ENCODE measurements at places on chromosomes 1 and 21.
A peak's percentile ranks its signal among the peaks of the same experiment; 100 is the strongest.

- peak; percentile 70 for DNase-seq
Observed at GRCh38 chr1:27527890-27528817, 38.2 kb upstream of the WASF2 start.

DNA sequence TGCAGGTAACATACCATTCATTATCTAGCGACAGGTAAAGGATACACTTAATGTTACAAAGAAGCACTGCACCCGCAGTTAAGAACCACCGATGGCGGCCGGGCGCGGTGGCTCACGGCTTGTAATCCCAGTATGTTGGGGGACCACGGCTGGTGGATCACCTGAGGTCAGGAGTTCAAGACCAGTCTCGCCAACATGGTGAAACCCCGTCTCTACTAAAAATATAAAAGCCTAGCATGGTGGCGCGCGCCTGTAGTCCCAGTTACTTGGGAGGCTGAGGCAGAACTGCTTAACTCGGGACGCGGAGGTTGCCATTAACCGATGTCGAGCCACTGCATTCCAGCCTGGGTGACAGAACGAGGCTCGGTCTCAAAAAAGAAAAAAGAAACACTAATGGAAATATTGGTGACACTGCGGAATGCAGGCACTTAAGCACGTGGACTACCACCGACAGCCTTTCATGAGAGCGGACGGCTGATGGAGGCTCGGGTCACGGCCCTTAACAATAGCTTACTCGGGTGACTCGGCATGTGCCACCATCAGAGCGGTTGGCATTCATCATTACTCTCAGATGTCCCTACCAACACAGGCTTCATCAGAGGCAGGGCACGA lies 542 bp downstream of the GAS5 start:
- no peak for DNase-seq

DNA sequence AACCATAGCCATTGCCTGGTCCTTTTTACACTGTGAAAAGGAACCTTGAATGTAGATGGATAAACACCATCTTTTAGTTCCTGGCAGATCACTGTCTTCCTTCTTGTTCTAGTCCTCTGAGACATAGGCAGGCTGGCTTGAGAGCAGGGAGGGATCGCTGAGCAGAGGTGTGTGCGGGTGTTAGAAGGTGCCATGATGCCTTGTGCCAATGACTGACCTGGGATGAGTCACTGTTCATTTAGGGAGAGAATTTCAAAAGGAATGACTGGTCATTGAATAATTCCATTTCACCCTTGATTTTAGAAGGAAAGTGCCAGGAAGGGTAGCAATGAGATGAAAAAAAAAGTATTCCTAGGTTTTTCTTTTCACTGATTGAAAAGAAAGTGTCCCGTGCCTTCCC lies 383.9 kb downstream of the KIF26B start:
- no peak for DNase-seq

GRCh38 chr1:24640288-24640687 lies 2.8 kb upstream of the SRRM1 start:
- no peak for DNase-seq

- no peak for DNase-seq
Observed at GRCh38 chr1:40339420-40340323, 22.6 kb upstream of the COL9A2 start.

DNA sequence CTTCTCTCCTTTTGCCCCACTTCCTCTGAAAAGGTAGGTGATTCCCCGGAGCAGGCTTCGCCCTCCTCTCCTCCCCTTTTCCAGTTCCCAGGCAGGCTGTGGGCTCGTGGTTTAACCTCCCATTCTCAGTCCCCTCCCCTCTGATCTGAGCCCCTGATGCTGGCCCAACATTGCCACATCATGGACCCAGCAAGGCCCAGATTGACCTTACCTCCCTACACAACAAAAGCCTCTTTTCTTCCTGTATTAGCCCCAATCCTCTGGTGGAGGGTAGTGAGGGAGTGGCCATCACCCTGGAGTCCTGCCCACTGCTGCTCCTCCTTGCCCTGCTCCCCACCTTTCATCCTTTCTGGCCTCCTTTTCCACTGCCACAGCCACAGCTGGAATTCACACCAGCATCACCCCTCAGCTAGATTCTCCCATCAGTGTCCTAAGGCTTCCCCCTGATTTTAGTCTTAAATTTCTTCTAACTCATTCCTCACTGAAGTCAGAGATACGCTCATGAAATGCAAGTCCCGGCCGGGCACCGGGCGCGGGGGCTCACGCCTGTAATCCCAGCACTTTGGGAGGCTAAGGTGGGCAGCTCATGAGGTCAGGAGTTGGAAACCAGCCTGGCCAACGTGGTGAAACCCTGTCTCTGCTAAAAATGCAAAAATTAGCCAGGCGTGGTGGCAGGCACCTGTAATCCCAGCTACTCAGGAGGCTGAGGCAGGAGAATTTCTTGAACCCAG lies 7.0 kb upstream of the ZBTB48 start:
- DNase-seq = no peak

DNA sequence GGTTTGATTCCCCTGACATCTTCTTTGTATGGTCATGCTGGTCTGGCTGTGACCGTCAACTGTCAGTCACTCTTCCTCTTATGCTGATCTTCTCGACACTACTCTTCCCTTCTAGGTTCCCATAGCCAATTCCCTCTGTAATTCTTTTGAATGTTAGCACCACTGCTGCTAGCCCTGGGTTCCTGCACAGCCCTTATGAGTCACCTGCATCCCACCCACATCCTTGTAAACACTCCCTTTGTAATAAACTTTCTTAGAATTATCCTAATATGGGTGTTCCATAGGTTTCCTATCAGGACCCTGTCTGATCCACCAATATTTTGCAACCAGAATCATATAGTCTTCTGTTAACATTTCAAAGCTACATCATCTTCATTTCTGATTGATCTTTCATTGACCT lies 37.1 kb downstream of the JUN start:
- no peak for DNase-seq

- no peak for DNase-seq
Observed at GRCh38 chr1:49824261-49824660, 199.5 kb downstream of the AGBL4 start.

DNA sequence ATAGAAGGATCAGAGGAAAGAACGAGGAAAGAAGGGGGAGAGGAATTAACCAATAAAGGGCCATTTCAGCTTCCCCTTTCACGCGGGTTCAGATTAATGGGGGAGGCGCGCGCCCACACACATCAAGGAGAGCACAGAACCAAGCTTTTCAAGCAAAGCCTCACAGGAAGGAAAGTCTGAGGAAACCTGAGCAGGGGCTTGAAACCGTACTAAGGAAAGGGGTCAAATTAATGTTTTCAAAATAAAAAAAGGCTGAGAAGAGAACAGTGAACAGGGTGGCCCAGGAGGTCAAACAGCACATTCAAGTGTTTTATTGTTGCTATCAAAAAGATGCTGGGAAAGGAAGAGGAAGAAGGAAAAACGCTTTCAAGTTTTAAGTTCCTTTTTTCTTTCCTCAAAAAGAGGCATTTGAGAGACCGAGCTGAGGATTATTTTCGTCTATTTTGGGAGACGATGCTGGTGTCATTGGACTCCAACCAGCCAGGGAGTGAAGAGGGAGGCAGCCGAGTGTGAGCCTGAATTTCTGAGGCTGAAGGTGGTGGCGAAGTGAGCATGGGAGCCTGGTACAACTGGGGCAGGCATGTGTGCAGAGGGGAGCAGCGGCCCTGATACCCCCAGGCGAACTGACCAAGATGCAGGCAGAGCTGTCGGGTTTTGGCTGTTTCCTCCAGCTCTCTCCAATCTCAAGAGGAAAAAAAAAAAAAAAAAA lies 88.4 kb downstream of the PROX1 start:
- no peak for DNase-seq

- DNase-seq = no peak
Observed at GRCh38 chr1:165345502-165345901, 11.0 kb downstream of the LMX1A start.

All from CD4-positive, alpha-beta T cell (primary cell).